ENCODE measurements at places on chromosomes 5 and 9.

- no peak for DNase-seq
Observed at GRCh38 chr9:11632691-11633090, 1019.9 kb upstream of the PTPRD start.

DNA sequence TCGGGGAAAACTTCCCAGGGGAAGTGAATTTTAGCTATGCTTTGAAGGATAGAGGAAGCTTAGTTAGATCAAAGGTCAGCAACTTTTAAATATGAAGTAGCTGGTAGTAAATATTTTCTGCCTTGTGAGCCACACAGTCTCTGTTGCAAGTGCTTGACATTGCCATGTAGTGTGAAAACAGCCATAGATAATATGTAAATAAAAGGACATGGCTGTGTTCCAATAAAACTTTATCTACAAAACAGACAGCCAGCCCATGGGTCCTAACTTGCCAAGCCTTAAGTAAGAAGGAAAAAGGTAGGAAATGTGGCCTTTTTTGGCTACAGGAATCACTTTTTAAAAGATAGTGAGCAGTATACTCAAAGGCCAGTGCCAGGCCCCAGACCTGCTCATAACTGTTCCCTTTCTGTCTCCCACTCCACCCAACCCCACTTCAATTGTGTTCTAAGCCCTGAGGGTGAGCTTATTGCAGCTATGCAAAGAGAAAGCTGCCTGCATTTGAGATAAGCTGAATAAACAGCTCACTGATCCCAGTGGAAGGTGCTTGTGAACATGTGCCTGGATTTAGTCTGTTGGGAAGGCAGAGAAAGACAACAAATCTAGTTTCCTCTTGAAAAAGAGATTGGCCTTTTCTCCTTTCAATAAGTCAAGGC lies 113.0 kb upstream of the TRIM32 start:
- DNase-seq, result no peak

DNA sequence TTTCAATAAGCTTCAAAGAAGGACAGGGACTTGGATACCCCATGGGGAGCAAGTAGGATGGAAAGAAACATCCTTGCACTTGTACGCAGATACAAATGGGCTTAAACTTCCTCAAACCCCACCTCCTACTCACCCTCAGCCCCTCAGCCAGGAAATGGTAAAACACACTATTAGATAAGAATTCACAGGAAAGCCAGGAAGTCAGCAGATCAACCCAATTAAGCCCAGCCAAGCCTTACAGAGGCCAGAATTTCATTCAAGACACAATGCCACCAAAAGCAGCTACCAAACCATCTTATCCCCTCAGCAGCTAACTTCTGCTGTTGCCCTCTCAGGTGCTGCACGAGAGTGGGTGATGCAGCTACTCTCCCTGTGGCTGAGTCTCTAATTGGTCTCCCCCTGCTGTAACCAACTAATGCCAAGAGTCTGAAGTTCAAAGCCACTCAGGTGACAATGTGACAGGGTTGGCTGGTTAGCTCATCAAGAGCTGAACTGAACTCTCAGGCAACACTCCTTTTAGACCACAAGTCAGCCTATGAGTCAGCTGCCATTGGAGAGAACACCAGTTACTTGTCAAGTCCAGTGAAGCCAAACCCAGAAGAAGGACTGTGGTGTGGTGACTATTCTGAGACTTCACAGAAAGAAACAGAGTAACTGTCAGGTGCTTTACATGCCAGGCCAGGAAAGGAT lies 201.9 kb downstream of the ZNF608 start:
- DNase-seq, result no peak

DNA sequence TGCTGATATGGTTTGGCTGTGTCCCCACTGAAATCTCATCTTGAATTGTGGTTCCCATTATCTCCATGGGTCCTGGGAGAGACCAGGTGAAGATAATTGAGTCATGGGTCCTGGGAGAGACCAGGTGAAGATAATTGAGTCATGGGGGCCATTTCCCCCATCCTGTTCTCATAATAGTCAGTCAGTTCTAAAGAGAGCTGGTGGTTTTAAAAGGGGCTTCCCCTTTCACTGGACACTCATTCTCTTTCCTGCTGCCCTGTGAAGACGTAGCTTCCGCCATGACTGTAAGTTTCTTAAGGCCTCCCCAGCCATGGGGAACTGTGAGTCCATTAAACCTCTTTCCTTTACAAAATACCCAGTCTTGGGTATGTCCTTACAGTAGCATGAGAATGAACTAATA lies 99.6 kb downstream of the TRIM32 start:
- no peak for DNase-seq

DNA sequence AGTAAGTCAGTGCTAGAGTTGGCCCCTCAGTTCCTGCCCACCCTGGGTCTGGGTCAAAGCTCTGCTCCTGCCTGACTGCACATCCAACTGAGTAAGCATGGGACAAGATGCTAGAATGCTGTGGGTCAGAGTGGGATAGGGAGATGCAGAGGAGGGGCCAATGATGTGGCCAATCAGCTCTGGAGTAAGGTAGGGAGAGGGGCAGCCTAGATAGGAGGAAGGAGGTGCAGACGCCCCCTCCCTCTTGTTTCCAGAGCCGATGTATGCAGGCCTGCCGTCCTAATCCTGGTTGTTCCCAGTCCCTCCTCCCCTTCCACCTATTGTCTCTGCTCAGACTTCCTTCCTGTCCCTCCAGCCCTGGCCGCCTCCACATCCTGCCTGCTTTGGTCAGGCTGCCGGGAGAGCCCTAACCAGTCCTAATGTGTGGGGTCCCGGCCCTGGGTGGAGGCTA lies 1.3 kb downstream of the ARAP3 start:
- DNase-seq, result no peak

GRCh38 chr5:56963246-56963645 lies 11.3 kb upstream of the MIER3 start:
- no peak for DNase-seq

GRCh38 chr5:120304663-120305062 lies 159.4 kb upstream of the PRR16 start:
- no peak for DNase-seq

DNA sequence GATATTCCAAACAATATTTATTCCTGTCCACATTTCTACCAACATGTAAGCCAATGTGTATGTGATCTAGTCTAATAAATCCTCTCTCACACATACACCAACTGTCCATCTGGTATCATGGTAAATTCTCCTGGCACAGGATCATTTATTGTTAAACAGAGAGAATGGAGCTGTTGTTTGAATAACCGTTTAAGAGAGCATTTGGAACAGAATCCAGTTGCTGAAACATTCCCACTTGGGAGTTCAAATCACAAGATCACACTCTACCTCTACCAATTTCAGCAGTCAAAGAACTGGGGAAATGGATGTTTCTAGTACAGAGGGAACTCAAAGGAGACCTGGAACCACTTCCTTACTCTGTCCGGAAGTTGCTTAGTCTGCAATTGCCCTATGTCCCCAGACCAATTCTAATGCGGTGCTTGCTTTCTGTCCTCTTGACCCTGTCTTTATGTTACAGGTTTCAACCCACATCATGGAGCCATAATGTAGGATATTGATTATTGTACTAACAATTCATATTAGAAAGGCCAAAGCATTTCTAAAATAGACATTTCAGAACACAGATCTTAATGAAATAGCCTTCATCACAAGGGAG lies 488.4 kb downstream of the SEMA5A start:
- DNase-seq, result no peak

- DNase-seq, result no peak
Observed at GRCh38 chr5:31346896-31347551, 153.5 kb downstream of the CDH6 start.

- no peak for DNase-seq
Observed at GRCh38 chr5:145244788-145245187, 590.4 kb downstream of the PRELID2 start.

GRCh38 chr5:39835371-39835770 lies 410.6 kb upstream of the DAB2 start:
- DNase-seq, result no peak
